ENCODE measurements at places on chromosomes 5 and 9.

DNA sequence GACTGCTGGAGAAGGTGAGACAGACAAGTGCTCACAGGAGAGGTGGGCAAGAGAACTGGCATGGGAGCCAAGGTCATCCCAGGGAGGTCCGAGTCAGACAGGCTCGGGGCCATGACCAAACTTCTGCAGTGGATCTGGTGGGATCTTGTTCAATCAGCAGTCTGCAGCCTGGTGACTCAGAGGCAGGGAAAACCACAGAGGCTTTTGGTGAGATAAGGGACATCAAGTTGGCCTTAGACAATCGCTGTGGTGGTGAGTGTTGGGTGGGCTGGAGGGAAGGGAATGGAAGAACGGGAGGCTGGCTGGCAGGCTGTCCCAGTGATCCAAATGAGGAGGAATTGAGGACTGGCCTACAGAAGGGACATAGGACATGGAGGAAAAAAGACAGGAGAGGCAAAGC, 123.8 kb downstream of the TMEM174 start:
- DNase-seq, result no peak

- no peak for DNase-seq
Observed at GRCh38 chr5:149227168-149227826, 44.4 kb upstream of the AFAP1L1 start.

DNA sequence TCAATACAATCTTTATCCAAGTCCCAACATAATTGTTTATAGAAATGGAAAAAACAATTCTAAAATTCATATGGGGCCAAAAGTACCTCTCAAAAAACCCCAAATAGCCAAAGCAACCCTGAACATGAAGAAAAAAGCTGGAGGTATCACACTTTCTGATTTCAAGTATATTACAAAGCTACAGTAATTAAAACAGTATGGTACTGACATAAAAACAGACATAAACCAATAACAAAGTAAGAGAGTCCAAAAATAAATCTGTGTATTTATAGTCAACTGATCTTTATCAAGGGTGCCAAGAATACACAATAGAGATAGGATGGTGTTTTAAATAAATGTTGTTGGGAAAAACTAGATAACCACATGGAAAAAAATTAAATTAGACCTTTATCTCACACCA, 13.6 kb upstream of the GOLPH3 start:
- no peak for DNase-seq

DNA sequence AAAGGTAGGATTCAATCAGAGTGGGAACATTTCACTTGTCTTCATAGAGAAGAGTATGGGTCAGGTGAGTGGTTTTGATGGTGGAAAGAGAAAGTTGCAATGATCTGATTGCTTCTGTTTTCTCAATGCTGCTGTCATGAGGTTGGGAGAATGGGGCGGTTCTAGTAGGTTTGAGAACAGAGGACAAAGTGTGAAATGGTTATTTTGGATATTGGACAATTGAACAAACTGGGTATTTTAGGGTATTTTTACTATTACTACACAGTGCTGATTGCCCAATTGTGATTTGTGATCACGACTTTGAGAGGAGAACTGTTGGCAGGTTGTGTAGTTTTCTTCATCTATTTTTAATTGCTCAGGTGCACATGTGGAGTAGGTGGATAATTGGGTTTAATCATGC, 60.2 kb downstream of the COMMD10 start:
- no peak for DNase-seq

DNA sequence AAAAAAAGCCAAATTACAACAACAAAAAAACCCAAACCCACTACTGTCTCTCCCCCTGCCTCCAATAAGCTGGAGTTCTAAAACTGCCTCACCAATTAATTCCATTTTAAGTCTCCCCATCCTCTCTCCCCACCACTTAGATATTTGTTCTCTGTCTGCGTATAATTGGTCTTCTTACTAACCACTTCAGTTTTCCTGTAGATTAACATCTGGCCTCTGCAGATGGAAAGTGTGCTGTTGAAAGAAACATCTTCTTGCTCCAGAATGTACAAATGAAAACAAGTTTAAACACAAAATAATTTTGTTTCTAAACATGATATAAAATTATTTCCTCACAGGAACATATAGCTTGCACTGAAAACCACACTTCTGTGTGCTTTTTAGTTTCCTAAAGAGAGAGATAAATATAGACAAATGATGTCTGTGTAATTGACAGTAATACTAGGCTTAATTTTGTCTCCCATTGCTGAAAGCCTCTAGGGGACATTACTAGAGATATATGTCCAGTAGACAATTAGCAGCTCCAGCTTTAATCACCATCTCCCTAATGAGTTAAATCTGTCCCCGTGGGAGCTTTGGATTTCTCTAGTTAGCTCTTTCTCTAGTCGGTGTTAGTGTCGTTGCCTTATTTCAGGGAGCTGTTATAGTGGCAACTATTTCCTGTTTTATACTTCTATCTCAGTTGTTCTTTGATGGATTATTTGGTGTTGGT, 164.0 kb downstream of the ARHGAP26 start:
- no peak for DNase-seq

GRCh38 chr9:99681113-99681512, 140.6 kb upstream of the NR4A3 start:
- DNase-seq, result no peak

DNA sequence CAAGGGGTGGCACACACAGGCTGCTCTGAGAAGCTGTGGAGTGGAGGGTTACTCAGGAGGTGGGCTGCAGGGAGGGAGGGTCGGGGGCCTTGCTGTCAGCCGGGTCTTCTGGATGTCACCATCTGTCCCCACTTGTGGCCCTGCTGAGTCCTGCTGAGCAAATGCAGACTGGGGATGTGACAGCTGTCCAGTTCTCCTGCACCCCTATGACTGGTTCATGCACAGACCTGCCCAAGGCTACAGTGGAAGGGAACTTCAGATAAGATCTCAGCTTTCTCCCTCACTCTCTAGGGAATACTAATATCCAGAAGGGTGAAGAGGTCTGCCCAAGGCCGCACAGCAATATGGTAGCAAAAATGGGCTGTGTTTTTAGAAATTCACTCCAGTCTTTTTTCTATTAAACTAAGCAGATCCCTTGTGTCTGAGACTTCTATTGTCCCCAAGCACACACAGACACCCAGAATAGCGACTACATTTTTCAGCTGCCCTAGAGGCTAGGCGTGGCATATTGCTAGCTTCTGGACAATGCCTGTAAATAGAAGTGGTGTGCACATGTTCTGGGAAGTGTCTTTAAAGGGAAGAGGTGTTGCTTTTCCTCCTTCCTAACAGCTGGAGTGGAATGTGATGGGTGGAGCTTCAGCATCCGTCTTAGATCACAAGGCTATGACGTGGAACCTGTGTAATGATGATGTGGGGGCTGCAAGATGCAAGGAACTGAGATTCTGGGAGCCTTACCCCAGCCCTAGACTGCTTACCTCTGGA, 51.1 kb upstream of the TBC1D2 start:
- no peak for DNase-seq

DNA sequence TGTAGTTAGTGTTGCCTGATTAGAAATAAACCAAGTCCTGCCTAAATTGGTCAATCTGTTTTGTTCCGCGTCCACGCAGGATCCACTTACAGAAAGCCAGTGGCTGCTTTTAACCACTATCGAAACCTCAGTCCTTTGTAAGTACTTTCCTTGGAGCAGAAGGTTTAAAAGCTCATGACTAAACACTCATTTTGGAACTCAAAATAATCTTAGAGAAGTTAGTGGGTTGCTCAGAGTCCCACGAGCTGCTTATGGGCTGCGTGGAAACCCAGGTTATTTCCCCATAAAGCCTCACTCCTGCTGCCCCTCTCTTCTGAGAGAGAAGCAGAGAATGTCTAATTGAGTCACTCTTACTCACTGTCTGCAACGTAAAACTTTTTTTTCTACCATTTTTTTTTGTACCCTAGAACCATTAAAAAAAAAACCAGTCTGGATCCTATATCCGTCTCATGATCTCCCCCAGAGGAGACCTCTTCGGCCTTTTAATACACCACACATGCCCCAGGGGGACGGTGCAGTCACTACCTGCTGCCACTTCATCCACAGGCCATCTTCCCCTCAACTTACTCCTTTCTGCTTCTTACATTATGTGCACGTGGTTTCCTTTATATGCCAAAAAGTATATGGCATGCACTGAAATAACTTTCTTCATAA, 7.6 kb downstream of the BASP1 start:
- no peak for DNase-seq

- DNase-seq, result no peak
Observed at GRCh38 chr5:52708463-52708862, 79.3 kb upstream of the ITGA1 start.

DNA sequence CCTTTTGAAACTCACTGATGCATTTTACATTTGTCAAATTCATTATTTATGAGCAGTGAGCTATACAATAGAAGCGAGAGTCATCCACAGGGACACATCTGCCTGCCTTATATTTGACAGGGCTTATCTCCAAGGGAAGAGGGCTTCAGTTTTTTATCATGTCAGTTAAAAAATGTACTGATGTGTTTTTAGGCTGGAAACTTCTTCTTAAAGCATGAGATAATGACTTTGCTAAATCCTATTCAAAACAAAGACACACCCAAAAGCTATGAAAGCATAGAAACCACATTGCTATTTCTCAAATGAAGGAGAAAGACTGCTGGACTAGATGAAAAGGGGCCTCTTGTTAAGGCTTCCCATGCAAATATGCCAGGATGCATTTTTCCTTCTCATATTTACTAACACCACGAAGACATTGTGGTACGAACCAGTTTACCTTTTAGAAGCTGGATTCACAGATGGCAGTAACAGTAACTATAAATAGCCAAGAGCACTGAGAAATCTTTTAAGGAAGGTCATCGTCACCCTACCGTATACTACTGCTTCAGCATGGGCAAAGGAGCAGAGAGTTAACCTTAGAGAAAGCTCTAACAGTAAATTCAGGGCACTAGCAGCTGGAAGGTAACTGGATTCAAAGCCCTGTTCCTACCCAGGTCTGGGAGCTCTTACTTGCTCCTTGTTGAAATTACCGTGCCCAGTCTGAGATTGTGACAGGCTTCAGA, 86.3 kb upstream of the IFNK start:
- no peak for DNase-seq

DNA sequence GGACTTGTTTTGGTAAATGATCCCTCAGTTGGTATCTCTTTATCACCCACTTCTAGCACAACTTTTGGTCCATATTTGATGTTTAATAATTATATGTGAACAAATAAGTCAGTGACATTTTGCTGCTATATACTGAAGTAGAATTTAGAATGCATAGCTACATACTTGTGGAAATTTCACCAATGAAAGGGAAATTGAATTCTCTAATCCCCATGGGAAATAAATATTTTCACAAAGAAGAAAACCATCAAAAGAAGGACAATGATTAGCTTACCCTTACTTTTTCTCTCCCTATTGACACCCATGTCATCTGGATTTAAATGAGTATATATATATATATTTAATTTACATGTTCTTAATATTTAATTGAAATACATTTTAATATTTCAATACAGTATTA, 94.3 kb upstream of the DAB2 start:
- DNase-seq, result no peak

DNA sequence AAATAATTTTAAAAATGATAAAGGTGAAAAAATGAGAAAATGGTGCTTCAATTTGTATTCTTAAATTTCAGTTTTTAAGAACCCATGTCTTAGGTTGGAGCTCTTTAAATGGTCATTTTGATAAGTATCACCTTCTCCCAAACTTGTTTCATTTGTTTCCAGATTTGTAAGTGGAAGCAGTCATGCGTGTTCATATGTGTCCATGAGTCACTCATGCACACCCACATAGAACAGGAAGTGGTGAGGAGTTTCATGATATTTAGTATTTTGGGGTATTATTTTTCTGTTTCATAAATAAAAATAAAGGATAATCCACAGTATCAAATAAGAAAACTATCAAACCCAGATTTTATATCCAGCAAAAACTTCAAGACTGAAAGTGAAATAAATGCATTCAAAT, 570.4 kb upstream of the ST8SIA4 start:
- DNase-seq, result no peak

- DNase-seq, result no peak
Observed at GRCh38 chr9:37511016-37512010, 25.6 kb downstream of the POLR1E start.

DNA sequence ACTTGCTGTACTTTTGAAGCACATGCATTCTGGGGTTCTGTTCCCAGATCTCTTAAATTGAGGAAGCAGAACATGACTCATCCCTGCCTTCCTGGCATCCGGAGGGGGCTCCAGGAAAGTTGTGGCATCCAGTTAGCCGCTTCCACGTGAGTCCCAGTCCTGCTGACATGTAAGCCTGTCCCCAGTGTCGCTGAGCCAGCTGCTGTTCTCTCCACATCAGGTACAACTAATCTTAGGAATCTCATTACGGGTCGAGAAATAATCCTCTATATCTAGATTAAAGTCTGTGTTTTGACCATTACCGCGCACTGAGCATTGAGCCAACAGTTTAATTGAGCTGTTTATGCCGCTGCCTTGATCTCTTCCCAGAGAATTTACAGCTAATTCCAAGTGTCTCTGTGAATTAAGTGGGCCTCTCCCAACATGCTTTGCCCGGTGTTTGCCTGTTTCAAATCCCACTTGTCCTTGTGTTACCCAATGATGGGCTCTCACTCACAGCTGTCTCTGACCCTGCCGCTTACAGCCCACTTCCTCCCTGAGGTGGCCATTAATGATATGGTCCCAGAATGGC, 10.5 kb upstream of the SHB start:
- DNase-seq, result no peak

DNA sequence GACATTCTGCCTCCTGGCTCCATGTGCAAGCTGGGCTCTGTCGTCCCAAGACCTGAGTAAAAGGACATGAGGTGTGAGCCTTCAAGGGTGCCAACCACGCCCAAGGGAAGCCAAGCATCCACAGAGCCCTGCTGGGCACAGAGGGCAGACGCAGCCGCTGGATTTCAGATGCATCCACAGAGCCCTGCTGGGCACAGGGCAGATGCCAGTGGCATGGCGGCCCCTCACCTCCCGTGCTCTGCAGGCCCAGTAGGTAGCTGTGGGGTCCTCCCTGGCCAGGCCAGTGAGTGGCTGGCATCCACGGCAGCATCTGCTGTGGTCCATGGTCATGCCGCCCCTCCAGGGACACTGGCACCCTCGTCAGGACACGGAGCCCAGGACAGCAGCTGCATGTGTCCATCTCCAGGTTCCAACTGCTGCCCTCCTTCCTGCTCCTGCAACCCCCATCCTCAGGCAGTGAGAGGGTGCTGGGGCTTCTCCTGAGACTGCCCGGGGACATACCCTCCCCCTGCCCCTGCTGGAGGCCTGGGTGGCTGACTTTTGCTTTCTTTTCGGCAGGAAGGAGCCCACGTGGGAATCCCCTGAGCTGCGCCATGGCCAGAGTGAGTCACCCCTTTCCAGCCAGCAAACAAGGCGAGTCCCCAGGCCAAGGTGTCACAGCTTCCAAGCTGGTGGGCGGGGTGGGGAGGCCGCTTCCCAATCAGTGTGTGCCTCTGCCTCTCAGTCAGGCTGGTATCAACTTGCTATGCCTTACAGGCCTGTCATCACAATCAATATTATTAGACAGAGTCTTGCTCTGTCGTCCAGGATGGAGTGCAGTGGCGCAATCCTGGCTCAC, 4.0 kb upstream of the TRAF2 start:
- DNase-seq, result peak; percentile 95

- DNase-seq, result no peak
Observed at GRCh38 chr9:117081641-117082317, 333.1 kb downstream of the ASTN2 start.

DNA sequence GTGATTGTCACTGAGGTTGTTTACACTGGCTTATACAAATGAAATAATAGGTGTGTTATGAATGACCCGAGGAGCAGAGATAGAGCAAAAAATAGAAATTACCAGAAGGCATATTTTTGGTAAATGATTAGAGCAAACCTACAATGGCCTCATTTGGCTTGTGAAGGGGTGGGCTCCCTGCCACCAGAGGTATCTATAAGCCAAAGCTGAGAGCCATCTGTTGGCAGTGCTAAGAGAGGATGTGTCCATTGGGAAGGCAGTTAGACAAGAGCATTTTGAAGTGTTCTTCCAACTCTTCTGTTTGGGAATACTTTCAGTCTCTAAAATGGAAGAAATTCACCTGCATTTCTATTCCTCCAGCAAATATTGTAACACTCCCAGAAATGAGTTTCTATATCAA, 10.6 kb downstream of the NIPAL4 start:
- DNase-seq, result no peak

All from activated CD4-positive, alpha-beta T cell treated with anti-CD3 and anti-CD28 coated beads, Interleukin-2, amount 50 U/mL, for 48 hours (primary cell).